ENCODE measurements at places on chromosomes 3 and 15.

DNA sequence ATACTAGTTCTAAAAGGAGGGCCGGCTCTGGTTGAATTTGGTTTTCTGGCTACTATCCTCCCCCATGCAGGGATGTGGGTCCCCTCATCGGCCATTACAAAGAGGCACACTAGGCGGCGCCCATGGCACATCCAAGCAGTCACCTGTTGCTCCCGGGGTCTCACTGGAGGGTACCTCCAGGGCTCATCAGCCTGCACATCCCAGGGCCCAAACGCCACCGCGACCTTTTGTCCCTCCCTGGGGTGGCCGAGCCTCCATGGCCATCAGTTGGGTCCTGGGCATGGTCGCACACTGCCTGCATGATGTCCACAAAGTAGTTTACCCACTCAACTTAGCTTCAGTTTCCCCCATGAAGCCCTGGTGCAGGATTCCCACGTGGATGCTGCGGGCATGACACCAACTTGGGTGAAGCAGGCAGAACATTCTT lies 28.3 kb downstream of the IDH3A start:
- no peak for DNase-seq

- DNase-seq: no peak
Observed at GRCh38 chr3:24133436-24133835, 188.3 kb downstream of the NR1D2 start.

DNA sequence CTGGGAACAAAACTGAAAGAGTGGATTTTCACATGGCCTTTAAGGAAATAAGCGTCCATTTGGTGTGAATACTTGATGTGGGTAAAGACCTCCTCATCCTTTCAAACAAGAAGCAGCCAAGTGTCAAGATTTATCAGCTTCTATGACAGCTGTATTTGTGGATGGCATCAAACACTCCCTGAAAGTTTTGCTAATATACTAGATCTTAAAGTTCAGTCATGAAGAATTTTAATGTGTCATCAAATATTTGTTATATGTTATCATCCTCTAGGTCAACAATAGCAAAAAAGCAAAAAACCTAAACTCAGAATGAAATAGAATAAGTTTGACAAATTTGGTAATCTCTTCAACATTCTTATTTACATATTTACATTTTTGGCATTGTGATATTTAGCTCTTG lies 29.1 kb upstream of the LYSMD4 start:
- no peak for DNase-seq

DNA sequence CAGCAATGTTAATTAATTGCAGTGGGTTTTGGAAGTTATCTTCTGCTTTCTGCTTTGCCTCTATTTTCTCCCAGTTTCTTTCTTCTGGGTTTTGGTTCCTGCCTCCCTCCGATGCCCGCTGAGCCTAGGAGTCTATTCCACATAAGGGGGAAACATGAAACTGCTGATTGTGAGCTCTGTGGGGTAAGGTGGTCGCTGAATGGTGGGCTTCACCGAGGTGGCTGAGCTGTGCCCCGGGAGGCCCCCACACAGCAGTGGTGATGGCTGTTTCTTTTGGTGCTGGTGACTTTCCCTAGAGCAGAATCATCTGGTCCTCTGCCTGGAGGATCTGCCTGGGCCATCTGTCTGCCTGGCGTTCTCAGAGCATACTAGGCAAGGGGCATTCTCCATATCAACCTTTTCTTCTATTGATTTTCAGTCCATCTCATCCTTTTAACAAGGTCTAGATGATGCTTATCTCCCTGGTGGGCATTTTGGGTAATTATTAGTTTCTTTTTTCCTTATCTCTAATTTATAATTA lies 68.8 kb upstream of the ATP2B2 start:
- no peak for DNase-seq

- DNase-seq: no peak
Observed at GRCh38 chr3:132343018-132343612, 25.9 kb downstream of the ACP3 start.

- DNase-seq: no peak
Observed at GRCh38 chr15:69530991-69531664, 78.5 kb downstream of the RPLP1 start.

GRCh38 chr15:97459771-97460170 lies 500.7 kb upstream of the ARRDC4 start:
- no peak for DNase-seq

DNA sequence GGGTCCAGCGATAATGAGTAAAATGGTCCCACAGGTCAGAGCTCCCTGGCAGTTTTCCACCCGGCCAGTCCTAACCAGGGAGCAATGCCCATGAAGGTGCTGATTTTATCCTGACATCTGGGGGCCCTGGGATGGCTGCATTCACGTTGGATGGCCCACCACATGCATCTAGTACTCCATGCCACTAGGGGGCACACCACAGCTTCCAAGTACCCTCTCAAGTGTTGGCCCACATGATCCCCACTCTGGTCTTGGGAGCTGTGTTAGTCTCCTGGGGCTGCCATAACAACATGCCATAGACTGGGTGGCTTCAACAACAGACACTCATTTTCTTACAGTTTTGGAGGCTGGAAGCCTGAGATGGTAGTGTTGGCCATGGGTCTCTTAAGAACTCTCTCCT lies 225.5 kb downstream of the SLCO3A1 start:
- DNase-seq: no peak

DNA sequence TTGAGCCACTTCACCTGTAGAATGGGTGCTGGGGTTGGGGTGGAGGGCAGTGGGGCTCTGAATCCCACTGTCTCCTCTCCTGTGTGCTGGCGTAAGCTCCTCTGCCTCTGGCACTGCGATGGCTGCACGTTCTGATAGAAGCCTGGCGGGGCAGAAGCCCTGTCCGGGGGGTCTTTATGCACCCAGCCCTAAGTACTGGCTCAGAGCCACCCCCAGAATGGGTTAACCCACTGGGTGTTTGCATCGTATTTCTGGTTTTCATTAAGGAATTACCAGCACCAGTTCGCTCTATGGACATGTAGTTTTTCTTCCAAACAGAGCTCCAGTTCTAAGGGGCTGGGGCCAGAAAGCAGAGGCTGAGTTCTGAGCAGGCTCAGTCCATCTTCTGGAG lies 37.7 kb upstream of the CDCP1 start:
- DNase-seq: no peak

DNA sequence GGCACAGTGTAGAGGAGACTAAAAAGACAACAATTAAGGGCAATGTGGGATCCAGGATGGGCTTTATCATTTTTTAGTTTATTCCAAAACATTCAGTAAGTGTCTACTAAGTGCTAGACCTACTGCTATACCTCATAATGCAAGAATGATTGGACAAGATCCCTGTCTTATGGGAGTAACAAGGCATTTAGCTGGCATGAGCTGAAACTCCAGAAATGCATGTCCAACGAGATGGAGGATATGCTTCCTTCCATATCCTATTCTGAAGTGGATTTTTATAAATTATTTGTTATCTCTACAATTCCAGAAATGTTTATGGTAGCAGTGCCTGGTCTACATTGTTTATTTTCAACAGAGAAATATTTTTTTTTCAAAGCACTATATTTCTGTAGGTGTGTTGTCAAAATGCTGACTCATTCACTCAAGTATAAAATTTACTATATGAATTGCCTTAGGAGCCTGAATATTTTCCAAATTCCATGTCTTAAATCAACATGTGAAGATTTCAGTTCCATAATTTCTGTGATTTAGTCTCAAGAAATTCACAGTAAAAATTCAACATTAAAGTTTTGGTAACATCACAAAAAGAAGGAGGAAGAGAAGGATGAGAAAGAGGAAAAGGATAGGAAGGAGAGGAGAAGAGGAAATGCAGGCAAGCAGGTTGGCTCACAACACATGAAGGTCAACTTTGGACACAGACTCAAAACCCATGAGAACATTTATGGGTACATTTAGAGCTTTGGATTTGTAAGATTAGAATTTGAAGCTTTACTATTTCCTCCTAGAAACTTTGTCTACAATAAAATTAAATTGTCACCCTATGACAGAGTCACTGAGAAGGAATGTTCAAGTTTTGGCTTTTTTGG lies 88.6 kb downstream of the P3H2 start:
- DNase-seq: no peak

DNA sequence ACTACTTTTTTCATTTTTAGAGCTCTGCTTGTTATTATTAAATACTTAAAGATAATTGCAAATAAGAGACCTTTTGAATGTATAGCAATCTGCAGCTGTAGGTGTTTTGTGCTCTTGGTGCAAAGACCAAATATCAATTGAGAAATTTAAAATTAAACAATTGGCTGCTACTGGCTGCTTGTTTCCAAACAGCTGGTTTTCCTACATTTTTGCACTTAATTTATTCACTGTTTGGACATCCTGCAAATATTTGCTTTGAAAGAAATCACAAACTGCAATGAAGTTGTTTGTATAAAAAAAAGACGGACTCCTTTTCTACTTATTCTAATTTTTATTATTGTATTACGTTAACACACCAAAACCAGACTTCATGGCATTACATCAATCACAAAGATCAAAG lies 35.6 kb downstream of the MED12L start:
- DNase-seq: no peak

- DNase-seq: no peak
Observed at GRCh38 chr3:15404767-15405166, 22.6 kb downstream of the METTL6 start.

DNA sequence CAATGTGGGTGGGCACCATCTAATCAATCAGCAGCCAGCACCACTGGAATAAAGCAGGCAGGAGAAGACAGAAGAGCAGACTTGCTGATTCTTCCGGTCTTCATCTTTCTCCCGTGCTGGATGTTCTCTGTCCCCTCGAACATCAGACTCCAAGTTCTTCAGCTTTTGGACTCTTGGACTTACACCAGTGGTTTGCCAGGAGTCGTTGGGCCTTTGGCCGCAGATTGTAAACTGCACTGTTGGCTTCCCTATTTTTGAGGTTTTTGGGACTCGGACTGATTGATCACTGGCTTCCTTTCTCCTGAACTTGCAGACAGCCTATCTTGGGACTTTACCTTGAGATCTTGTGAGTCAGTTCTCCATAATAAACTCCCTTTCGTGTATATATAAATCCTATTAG lies 292.8 kb downstream of the BCHE start:
- no peak for DNase-seq

GRCh38 chr3:152076148-152076547 lies 192.6 kb upstream of the MBNL1 start:
- DNase-seq: no peak

DNA sequence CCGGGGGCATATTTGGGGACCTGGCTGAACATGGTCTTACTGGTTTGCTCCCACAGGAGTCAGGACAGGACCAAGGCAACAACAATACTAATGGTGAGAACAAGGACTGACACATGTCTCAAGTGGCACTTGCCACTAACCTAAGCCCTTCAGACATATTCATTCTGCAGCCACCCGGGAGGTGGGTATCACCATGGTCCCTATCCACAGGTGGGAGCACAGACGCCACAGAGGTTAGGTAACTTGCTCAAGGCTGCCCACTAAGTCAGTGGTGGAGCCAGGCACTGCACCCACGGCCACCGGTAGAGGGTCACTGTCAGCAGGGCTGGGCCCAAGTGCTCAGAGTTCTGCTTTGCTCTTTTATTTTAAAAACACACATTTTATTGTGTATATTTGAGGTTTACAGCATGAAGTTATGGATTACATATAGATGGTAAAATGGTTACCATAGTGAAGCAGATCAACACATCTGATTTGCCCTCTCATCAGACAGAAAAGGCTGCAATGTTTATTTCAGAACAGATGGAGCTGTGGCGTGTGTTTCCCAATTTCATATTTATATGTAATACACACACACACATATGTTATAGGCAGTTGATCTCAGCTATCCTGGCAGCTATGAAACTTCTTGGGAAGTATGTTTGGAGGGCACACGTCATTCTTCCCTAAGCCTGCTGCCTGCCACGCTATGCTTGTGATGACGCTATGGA lies 30.0 kb upstream of the SLC41A3 start:
- no peak for DNase-seq

- DNase-seq: no peak
Observed at GRCh38 chr3:52401551-52401950, 43.4 kb downstream of the SEMA3G start.

DNA sequence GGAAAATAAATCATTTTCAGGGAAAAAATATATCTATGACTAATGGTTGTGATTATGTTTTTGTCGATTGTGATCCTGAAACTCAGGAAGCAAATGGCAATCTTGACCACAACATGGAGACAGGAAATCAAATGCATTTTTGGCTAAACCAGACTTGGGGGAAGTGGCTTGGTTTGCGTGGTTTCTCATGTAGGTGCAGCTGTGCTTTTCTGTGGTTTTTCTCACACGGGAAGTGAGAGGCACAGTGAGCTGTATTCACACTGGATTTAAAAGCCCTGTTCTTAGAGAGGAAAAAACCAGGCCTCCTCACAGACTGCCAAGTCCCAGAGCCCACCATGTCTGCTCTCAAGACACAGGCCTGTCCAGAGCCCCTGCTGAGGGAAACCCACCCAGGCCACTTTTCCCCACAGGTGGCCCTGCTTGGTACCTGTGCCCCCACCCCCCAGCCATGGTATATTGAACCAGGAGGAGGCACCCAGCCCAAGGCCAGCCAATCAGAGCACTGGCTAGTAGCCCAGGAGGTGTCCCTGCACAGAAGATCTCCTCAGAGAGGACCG lies 46.1 kb downstream of the BTD start:
- DNase-seq: peak; percentile 16

GRCh38 chr3:149214702-149215101 lies 6.9 kb downstream of the CP start:
- DNase-seq: no peak

DNA sequence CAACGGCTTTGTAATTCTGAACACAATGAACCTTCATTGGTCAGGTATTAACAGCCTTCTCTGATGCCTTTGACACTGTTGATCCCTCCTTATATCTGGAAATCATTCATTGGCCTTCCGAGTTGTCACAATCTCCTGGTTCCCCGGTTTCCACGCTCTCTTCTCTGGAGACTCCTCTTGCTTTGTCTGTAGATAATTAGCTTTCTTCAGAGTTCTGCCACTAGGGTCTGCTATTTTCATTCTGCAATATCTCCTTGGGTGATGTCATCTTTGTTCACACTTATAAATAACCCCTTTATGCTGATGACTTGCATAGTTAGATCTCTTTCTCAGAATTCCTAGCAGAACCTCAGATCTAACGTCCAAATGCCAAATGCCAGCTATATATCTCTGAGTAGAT lies 583.8 kb upstream of the ZNF717 start:
- no peak for DNase-seq

DNA sequence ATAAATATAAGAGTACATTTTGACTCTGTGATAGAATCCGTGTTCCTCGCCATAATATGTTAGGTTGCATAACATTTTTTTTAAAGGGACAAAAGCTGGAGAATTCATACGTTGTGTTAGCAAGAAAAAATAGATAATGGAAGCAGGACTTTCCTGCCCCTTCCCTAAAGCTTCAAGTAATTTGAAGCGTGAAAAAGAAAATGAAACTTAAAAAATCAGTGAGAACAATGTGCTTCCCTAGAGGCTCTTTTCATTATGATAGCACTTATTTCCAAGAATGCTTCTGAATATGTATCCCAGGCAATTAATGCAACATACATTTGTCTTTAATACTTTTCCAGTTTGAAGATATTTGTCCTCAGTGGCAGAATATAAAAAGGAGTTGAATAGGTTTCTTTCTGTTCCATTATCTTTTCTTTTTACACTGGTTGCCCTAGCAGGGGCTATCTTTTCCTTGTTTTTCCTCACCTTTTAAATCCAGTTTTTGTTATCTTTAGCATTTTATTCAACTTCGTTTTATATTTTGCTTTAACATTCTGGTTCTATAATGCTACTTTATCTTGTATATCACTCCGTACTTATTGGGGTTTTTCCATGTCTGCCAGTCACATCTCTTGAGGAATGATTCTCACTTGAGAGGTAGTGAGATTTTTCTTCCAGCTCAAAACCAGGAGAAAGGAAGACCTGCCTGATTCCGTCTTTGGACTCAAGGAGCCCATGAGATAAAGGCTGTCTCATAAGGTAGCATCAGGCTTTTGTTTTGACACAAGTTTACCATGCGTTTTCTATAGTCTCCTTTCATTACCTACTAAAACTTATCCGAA lies 113.8 kb downstream of the MBNL1 start:
- DNase-seq: no peak
